ENCODE measurements at places on chromosomes 5 and 9.
A peak's percentile ranks its signal among the peaks of the same experiment; 100 is the strongest.

DNA sequence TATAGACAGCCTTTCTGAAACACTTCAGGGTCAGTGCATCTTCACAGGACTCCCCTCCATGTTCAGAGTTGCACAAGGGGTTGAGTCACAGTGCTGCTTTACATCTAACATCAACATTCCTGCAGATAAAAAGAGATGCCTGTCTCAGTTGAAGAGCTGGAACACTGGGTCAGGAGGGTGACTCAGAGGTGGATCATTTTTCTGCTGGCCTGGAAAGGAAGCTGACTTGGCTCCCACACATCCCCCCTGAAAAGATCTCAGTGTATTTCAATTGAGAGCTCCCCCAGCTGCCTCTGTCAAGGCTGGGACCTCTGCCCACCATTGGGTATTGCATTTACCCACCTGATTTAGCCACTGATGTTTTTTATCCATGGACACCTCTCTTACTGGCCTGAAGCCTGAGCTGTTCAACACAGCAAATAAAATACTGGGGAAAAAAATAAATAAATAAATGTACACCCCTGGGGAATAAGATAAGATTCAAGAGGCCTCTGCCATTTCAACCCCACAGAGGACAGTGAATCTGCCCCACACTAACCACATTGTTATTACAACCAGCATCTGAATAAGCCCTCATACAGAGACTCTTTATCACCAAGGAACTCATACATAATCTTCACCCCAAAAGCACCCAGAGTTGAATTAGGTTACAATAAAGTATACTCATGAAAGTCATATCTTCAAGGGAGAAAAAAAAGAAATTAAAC lies 716.4 kb downstream of the SEMA5A start:
- peak; percentile 94 for DNase-seq

DNA sequence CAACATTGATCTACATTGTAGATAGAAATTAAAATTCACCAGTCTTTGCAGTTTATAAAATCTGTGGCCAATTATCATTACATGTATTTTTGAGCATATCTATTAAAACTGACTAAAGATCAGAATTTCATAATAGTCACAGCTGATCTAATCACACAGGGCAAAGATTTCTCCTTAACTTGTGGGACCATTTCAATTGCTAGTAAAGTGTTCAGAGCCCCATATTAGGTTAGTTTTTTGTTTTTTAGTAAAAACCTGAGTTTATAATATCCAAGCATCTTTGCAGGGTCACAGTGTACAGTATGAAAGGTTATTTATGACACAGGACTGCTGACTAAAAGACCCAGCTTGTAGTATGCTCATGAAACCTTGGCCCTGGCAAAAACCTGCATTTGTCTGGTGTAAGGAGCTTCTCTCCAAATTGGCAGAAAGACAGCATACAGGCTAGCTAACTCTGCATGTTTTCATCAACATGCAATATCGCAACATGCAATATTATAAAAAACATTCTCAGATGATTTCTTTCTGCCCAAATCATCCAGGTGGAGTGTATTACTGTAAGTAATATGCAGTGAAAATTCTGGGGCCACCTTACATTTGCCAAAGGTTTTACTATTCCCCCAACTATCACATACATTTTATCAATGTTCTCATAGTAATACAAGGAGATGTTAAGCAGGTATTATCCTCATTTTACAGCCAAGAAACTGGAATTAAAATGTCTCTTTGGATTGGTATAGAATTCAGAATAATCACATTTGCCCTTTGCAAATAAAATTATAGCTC lies 37.7 kb upstream of the ALDH1A1 start:
- DNase-seq: no peak

- no peak for DNase-seq
These were observed 7.6 kb downstream of the PAM start for GRCh38 chr5:102762562-102763227.

DNA sequence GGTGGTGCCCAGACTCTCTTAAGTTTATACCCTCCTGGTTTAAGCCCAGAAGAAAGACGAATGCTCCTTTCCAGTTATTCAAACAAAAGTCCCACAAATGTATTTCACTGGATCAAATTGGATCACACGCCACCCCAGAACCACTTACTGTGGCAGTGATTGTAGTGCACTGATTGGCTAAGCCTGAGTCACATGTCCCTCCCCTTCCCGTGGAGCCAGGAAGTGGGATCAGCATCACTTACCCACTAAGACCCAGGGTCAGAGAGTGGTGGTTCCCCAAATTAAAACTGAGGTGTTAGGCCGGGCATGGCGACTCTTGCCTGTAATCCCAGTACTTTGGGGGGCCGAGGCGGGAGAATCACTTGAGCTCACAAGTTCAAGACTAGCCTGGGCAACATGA lies 29.5 kb upstream of the CCDC180 start:
- no peak for DNase-seq

DNA sequence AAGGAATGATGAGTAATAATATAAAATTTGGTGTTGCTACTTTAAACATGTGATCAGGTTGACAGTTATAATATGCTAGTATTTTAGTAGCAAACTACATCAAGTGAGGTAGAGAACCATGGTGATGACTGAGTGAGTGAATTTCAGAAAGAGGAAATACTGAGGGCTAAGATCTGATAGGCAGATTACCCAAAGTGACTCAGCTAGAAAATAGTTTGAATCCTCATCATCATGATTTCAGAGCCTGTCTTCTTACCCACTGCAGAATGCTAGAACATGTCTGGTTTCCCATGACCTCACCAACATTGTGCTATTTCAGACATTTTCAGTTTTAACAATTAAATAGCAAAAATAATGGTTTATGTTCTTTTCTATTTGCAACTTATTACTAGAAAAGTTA lies 602.1 kb downstream of the TAF11L14 start:
- peak; percentile 29 for DNase-seq

DNA sequence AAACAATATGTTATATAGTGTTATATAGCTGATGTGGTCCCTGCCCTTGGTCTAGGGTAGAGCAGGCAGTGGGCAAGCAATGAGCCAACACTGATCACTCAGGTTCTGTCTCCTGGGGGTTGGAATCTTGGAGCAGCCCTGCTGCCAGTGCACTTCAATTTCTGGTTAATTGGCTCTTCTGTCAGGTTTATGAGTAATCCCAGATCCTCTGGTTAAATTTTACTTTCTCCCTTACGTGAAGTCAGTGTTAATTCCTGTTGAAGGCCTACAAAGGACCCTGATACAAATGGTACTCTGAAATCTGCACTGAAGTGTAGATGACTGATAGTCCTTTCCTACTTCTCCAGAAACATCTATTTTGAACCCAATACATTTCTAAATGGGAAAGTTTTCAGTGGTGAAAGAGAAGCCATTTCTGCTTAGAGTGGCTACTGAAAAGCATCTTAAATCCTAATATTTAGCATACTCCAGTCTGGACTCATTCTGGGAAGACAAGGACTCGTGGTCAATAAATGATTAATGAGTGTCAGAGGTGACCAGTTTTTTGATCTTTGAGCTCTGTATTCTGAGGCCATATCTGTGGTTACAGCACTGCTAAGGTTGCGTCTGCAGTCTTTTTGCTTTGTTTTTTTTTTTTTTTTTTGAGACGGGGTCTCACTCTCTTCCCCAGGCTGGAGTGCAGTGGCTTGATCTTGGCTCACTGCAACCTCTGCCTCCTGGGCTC lies 442.4 kb downstream of the KIF4B start:
- no peak for DNase-seq

Measured in Daoy (cell line).